ENCODE measurements at places on chromosomes 7 and 10.
A peak's percentile ranks its signal among the peaks of the same experiment; 100 is the strongest.

DNA sequence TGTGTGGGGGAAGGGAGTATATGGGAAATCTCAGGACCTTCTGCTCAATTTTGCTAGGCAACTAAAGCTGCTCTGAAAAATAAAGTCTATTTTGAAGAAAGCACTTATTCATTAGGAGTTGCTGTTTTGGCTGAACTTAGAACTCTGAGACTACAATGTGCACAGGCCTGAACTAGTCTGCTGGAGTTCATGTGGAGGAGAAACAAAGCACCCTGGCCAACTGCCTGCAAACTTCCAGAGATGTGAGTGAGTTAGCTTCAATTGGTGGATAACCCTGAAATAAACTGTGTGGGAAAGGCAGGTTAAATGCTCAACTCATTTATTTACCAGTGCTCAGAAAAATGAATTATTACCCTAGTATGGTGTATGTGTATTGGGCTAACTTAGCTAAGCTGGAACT, 17.3 kb upstream of the FAM241B start:
- no peak for DNase-seq

- no peak for DNase-seq
These were observed 89.5 kb downstream of the ANK3 start for GRCh38 chr10:60299961-60300883.

DNA sequence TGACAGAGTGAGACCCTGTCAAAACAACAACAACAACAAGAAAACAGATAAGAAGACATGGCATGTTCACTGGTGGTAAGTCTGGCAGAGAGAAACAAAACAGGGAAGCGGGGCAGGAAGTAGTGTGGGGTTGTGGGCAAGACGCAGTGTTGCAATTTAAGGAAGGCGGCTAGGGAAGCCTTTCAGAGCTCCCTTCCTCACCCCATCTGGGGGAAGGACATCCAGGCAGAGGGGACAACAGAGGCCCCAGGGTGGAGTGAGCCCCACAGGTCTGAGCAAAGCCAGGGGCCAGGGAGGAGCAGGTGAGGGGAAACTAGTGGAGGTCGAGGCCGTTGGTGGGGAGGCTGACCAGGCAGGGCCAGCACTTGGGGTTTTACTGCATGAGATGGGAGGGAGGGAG, 16.8 kb downstream of the LAT2 start:
- no peak for DNase-seq

DNA sequence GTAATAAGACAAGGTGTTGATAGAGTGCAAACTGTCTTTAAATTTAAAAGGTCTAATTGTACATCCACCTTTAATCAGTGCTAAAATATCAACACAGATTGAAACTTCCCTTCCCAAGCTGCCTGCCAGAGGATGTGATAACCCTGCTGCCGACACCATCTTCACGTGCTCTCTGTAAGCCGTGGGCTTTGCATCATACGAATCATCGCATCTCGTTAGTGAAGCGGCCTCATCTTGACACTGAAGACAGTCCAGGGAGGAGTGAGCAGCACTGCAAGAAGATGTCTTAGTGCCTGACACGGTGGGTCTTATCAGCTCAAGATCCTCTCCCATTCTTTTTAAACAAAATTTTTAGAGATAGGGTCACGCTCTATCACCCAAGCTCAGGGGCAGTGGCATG, 518.8 kb downstream of the PTPRN2 start:
- no peak for DNase-seq

DNA sequence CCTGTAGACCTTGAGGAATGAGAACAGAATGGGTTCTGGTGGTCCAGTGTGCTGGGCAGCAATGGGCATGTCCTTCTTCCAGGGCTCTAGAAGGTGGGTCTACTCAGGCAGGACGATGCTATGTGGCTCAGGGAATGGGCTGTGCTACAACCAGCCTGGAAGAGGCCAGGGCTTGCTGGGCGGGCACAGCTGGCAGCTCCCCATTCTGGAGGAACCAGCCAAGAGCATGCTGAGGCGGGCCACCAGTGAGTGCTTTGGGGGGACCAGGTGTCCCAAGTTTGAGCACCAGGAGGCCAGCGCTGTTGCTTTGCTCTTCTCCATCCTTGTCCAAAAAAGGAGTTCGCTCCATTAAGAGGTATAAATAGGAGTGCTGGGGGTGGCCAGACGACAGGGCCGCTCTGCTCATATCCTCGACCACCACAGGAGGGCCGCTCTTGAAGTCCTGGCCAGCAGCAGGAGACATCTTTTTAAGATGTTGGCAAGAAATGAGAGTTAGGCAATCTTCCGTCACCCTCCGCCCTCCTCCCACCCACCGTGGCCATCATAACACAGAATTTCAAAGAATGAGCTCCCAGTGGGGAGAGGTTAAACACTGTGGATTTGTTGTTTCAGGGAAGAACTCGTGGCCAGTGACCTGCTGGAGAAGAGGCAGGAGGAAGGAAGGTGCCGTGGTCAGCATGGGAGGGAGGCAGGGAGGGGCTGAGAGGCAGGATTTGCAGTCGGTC, 141.3 kb downstream of the GRK5 start:
- DNase-seq: no peak

DNA sequence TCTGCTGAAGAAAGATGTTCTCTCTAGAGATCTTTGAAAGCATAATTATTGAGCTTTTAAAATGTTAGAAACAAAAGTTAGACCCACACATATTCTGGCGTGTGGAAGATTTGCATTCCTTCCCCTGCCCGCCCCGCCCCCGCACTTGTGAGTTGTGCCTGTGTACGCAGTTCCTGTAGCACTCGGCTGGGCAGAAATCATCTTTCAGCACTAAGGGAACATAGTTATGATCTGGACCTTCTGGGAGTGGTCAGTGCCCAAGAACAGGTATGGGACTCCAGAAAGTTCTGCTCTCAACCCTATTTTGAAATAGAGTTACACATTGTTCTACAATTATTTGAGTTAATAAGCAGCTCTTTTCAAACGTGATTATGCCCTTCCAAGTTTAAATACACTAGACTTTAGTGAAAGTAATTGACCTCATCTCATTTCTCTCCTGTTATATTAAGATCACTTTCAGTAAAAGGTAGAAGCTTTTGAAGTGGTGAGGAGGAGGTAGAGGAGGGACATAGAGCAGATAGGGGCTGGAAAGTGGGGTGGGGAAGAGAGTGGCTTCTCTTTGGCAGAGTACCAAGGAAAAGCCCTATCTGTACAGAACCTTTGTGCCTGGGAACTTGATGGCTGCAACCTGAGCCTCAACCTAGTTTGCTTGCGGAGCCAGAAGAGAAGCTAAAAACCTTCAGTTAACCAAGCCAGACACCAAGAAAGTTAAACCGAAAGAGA, 5.7 kb downstream of the BLVRA start:
- no peak for DNase-seq

DNA sequence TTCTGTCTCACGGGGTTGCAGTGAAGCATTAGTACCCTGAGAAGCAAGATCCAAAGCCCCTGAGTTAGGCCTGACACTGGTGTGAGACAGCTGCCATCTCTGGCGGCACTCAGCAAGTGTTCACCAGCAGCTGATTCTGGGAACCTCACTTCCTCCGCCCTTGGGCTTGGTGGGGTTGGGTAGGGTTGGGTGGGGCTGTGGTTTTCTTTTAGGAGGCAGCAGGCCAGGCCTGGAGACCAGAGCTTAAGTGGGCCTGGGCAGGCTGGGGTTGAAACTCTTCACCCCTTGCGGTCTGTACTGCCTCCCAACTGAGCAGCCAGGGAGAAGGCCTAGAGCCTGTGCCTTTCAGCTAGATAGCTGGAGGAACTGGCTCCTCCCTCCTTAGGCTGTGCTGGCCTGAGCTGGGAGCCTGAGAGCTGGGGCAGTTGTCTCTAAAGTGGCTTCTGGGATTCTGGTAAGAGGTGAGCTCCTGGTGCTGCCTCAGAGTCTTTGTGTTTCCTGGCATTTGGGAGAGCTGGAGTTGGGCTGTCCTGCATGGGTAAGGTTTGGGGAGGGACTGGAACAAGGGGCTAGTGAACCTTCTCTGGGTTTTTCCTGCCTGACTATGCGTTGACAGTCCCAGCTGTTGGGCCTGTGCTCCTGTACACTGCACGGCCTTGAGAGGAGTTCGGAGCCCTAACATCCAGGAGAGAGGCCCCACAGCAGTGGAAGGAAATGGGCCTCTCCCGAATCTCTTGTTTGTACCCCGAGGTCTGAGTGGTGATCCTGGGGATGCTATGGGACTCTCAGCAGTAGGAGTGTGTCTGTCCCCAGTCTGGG, 5.1 kb downstream of the TSPAN14 start:
- peak; percentile 90 for DNase-seq

GRCh38 chr7:151304856-151305255, 36.8 kb upstream of the NUB1 start:
- DNase-seq: no peak

GRCh38 chr10:31771331-31771831, 157.2 kb downstream of the ARHGAP12 start:
- DNase-seq: peak; percentile 41

GRCh38 chr10:113067501-113067900, 117.5 kb downstream of the TCF7L2 start:
- DNase-seq: no peak

DNA sequence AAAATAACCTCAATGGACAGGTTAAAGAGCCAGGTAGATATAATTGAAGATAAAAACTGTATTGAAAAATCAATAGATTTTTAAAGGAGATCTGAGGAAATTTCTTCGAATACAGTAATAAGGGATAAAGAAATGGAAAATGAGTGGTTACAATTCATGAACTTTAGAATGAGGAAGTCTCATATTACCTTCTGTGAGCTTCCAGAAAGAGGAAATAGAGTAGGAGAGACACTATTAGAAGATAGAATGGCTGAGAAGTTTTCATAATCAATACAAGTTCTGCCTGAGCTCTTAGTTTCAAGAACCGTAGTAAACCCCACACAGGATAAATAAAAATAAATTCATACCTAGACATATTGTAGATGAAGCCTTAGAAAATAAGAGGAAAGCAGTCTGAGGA, 11.5 kb downstream of the SDK1 start:
- DNase-seq: no peak

GRCh38 chr10:59234194-59234593, 57.8 kb downstream of the PHYHIPL start:
- DNase-seq: no peak

- DNase-seq: peak; percentile 37
These were observed 127.6 kb upstream of the SLC26A5 start for GRCh38 chr7:103573479-103574058.

DNA sequence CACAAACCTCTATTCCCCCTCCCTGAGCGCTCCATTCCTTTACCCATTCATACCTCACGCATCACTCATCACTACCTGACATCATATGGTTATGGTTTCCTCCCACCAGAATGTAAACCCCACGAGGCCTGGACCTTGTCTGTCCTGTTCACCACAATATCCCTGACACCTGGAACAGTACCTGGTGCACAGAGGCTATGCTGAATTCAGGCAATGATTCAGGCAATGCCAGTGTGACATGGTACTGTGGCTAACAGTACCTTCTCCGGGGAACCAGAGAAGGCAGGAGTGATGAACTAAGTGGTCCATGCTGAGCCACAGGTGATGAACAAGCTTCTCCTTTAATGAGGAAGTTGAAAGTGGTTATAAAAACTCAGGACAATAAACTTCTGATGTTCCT, 202.5 kb upstream of the PLXNA4 start:
- DNase-seq: no peak

DNA sequence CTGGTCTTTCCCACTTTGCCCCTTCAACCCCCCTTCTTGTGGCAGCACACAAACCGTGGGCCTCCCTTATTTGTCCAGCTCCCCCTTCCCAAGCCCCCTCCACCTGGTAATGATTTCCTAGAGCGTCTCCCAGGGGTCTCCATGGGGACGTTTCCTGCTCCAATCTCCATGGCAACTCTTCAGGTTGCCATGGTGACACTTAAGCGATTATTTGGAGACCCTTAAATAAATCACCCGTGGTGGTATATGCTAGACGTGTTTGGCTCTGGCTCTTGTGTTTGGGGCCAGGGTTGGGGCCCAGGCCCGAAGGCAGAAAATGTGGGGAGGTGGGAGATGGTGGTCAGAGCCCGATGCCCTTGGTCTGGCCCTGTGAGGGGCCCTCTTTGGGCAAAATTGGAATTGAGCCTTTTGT, 41.1 kb upstream of the DLG5 start:
- no peak for DNase-seq

DNA sequence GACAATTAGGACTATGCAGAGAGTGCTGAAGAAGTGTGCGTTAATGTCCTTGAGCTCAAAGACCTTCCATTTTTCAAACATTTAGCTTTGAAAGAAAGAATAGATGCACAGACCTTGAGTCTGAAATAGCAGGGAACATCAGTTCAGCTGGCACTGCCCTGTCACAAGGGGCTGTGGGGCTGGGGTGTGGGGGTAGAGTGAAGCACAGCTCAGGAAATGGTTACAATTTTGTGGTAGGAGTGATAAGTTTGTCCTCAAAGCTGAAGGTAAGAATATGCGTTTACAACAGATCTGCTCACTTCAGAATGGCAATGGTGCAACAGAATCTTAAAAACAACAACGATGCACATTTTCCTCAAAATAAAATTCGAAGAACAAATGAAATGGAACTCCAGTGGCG, 33.6 kb downstream of the SMKR1 start:
- no peak for DNase-seq

GRCh38 chr7:144049491-144049890, 743 bp downstream of the OR2A5 start:
- no peak for DNase-seq

GRCh38 chr7:79176859-79177477, 276.5 kb downstream of the MAGI2 start:
- DNase-seq: peak; percentile 56

GRCh38 chr7:116708861-116709260, 36.9 kb downstream of the MET start:
- DNase-seq: no peak

DNA sequence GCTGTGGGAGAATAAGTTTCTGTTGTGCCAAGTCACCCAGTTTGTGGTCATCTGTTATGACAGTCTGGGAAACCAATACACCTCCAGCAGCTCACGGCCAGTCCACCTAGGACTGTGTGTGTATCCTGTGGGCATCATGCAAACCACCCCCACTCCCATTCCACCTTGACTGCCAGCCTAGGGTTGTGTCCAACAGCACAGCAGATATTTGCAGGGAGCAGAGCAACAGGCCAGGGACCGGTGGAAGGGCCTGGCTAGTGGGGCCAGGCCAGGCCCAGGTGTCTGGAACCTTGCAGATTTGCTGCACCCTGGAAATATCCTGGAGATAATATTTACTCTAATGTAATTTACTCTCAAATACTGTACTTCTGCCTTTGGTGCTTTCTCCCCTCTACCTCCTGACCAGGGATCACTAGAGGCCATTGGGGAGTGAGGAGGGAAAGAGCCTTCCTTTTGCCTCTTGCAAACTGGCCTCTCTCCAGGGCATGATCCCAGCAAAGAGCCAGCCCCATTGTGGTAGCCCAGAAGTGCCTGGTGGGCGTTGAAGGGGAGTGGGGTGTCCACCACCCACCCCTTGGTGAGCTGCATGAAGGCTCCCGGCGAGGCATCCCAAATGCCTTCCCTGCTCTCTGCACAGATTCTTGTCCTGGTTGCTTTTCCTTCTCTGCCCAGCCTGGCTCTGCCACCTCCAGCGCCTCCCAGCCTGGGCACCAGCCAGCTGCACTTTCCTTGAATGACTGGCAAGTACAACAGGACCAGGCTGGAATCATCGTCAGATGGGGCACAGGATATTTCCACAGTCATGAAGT, 15.2 kb upstream of the TPST1 start:
- no peak for DNase-seq
